Liver (tissue), 10 donors: ENCODE measurements at places on chromosomes 1 and 21. TPM values are rescaled to one million over a fixed set of nuclear protein-coding genes. Genes with fewer than 3 reads are reported as not detected.

The MSH4 gene
- total RNA-seq: 0.14 TPM

The ERICH3 gene
- total RNA-seq: 0.08 TPM

The RGS4 gene
- 0.84 TPM for total RNA-seq

The LEMD1 gene
- total RNA-seq: not detected

The DMRTA2 gene
- total RNA-seq: not detected

The CCDC27 gene
- total RNA-seq: not detected

The C1QC gene
- 57.6 TPM for total RNA-seq

The ITLN1 gene
- 13.4 TPM for total RNA-seq

The AKT3 gene
- 7.6 TPM for total RNA-seq
